Stimulated activated naive CD8-positive, alpha-beta T cell treated with anti-CD3 and anti-CD28 coated beads, Interleukin-15, amount 100 ng/mL, for 72 hours (primary cell): ENCODE measurements at places on chromosomes 6 and 20.

- no peak for DNase-seq
Observed at GRCh38 chr6:162960679-162961457, 233.1 kb downstream of the PACRG start.

DNA sequence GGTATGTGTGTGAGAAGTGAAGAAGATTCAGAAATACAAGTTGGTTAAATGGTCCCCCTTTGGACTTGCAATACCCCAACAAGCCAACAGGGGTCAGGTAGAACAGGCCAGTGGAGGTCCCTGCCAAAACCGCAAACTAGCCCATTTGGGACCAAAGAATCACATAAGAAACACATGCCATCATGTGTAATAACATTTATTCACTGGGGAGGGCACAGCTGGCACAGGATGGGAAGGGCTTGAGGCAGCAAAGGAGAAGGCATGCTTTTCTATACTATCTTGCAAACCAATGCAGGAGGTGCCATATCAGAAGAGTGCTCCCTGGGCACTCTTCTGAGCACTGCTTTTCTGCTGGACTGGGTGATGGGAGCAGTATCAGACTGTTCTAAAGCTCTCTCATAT, 116.1 kb upstream of the TRAF3IP2 start:
- DNase-seq = peak; percentile 44

- DNase-seq = no peak
Observed at GRCh38 chr6:118263921-118264486, 284.1 kb upstream of the PLN start.

GRCh38 chr6:37201726-37202125, 31.8 kb downstream of the PIM1 start:
- no peak for DNase-seq

DNA sequence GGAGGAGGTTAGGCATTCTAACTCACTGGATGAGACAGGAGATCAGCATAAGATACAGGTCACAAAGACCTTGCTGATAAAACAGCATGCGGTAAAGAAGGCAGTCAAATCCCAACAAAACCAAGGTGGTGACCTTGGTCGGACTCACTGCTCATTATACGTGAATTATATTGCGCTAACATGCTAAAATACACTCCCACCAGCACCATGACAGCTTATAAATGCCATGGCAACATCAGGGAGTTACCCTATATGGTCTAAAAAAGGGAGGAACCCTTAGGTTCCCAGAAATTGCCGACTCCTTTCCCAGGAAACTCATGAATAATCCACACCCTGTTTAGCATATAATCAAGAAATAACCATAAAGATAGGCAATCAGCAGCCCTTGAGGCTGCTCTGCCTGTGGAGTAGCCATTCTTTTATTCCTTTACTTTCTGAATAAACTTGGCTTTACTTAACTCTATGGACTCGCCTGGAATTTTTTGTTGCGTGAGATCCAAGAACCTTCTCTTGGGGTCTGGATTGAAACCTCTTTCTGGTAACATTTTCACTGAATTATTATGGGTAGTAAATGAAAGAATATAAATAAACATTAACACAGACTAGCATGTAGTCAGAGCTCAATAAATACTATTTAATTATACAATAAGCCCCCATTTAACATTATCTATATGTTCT, 3.0 kb upstream of the LAMA4 start:
- DNase-seq = no peak

DNA sequence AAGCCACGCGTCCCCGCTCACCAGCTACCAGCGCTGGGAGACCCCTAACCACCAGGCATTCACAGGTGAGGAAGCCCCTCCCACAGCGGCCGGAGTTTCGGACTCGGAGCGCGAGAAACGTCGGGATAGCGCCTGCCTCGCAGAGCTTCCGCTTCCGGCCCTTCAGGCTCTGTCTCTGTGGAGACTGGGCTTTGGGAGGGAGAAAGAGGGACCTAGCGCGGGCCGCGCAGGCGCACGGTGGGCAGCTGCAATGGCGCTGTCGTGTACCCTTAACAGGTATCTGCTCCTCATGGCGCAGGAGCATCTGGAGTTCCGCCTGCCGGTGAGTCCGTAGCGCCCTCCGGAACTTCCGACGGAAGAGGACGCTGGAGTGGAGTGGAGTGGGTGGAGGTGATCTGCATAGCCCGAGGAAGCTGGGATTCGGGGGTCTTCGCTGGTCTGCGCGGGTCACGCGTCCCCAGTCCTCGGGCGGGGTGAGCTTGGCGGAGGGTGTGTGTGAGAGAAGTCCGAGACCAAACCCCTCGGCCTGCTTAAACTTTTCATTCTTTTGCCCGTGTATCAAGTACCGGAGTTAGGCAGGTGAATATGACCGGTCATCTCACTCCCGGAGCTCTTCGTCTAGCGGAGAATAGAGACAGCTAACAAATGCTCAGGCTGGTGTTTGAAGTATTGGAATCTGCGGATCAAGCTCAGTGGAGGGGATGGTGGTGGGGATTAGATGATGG, at the start of gene TRMT11:
Gene TRMT11, plus strand, starts transcription at position 240 of the 725 bp plus-strand sequence. Its CDS starts 11 bp downstream, at position 251.
- DNase-seq = peak; percentile 87

GRCh38 chr20:41573955-41574354, 44.2 kb downstream of the CHD6 start:
- no peak for DNase-seq

GRCh38 chr20:6784210-6784631, 16.7 kb downstream of the BMP2 start:
- DNase-seq = no peak

DNA sequence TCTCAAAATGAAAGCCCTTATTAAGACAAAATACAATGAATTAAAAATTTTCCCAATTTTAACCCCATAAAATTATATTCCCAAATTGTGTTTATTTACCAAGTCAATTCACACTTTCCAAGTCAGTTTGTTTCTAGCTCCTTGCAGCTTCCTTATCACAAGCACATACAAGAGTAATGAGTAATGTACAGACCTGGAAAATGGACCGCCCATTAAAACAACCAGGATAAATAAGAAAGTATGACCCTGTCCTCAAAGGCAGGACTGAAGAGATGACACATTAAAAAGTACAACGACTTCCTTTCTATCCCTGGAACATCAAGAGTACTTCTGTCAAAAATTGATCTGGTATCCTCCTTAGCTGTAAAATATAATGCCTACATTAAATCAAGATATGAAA, 47.1 kb upstream of the TMX4 start:
- no peak for DNase-seq

DNA sequence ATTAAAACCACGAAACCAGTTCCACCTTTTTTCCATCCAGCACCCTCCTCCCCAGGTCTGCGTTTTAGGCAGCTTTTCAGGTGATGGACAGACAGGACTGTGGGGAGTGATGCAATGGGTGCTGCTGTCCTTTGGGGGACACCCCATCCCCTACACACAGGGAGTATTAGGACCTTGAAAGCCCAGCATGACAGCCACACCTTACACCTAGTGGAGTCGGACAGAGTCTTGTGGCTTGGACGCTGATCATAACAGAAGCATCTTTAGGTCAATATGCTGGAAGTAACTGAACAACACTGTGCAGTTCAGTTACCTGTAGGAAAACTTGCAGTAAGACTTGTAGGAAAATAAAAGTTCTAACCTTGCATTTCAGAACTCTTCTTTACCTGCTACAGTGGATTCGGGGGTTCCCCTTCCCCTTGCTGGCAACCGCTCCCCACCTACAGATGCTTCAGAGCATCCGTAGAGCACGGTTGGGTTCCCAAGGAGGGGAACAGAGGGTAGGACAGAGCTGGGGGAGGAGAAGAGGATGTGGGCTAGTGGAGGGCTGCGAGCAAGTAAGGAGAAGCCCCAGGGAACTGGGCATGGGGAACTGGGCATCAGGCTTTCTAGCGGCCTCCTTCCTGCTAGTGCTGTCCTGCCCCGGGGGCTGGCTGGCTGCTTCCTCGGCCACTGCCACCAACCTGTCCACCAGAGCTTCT, 31.7 kb downstream of the PLEKHG1 start:
- DNase-seq = peak; percentile 13

GRCh38 chr6:56579155-56579851, 63.4 kb downstream of the DST start:
- no peak for DNase-seq

DNA sequence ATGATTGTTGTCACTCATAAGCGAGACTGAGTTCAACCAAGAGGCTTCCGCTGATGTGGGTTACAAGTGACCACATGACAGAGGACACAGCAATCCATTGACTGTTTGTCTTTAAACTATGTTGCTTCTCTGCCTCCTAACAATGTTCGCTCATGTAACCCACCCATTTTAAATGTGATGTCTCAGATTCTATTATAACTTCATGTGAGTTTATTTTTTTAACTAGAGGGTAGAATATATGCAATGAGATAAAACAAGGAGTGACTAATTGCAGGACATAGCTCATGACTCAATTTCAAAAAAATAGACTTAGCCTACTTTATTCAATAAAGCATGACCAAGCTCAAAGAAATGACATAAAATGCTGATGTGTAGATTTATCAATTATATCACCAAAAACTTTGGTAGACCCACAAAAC, 119.2 kb upstream of the SASH1 start:
- DNase-seq = no peak

DNA sequence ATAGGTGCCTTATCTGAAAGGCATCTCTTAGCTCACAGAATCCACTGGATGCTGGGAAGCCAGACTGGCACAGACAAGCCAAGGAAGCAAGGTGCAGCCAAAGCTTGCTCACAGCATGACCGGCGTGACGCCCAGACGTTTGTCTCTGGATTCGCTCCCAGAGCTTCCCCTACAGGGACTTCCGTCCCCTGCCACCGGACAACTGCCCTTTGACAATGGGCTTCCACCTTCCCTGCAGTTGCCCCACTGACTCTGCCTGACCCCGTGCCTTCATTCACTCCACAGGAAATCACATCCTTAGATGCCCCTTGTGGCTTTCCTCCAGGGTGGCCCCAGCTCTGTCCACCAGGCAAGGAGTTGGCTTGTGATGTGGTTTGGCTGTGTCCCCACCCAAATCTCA, 94.8 kb upstream of the CDH4 start:
- DNase-seq = no peak

DNA sequence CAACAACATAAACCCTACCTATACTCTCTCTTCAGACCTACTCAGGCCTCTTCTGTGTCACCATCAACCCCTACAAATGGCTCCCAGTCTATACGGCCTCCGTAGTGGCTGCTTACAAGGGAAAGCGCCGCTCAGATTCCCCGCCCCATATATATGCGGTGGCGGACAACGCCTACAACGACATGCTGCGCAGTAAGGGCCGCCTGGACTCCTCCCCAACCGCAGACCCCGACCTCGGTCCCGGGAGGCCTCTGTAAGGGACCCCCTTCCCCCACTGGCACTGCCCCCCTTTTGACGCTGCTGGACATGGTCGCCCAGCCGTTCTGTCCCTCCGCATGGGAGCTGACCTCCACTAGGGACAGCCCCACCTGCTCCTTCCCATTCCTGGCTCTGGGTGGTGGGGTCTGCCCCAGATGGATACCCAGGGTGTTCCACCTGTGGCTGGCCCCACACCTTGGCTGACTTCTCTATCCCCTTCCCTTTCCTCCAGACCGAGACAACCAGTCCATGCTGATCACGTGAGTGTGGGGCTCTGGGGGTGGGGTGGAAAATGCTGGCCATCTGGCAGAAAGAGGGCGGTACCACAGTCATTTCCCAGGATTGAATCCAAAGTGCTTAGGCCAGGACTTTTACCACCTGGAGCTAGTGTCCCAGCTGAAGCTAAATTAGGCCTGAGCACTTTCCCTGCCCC, 25.0 kb downstream of the MYH7B start:
- no peak for DNase-seq

DNA sequence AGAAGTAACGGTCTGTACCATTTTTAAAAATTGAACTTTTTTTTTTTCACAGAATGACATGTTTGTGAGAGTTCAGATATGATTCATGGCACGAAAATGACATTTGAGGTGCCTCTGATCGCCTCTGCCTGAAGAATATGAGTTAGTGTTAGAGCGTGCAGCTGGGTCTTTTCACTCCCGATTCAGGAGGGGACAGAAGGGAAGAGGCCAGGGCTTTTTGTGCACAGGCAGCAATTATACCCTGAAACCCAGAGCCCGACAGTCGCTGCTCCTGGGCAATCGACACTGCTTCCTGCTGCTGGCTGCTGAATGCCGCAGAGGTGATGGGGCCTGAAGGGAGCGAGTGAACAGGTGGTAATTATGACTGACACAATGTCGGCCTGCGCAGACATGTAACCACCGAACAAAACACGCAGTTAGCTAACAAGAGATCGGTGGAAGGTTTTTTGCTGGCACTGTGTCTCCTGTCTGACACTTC, 652.0 kb upstream of the NOX3 start:
- DNase-seq = no peak

GRCh38 chr20:46520976-46521579, 7.7 kb upstream of the ZNF334 start:
- DNase-seq = peak; percentile 66

DNA sequence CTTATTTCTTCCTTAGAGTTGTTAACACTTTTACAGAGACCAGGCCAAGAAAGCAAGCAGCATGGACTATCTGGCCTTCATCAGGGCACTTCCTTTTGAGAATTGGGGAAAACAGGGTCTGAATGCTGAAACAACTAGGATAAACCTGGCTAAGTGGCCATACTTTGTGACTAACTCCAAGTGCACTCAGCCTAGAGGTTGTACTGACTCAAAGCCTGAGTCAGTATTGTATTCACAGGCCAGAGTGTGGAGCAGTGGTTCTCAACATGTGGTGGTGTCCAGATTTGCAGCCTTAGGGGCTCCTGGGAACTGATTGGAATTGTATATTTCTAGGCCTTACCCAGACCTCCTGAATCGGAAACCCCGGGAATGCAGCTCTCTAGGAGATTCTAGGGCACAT, 20.1 kb downstream of the SEC23B start:
- no peak for DNase-seq

DNA sequence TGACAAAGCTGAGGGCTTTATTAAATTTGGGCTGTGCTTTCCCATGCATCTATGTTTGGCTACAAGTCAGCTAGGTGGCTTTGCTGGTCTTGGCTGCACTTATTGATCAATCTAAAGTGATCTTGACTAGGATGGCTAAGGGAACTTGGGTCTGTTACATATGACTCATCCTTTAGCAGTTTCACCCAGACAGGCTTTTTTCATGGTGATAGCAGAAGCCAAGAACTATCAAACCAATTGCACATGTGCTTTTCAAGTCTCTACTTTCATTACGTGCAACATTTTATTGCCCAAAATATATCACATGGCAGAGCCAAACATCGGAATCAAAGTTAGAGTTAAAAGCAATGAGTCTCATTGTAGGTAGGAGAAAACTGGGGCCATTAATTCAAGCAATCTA, 626.3 kb downstream of the TENT5A start:
- DNase-seq = no peak
